Activated T-helper 1 cell treated with anti-CD3 and anti-CD28 coated beads, Interleukin-12 subunit alpha, Interleukin-12 subunit beta, Interleukin-2, Interleukin-4 antibody, amounts not matched to agents 30 ng/mL and 10 ng/mL and 1 ng/mL, durations not matched to agents 14 hours and 24 hours and 36 hours (primary cell): ENCODE measurements at places on chromosomes 1 and 21.
A peak's percentile ranks its signal among the peaks of the same experiment; 100 is the strongest.

GRCh38 chr1:9426291-9426711 is 113.0 kb upstream of the SLC25A33 start:
- peak; percentile 76 for DNase-seq

DNA sequence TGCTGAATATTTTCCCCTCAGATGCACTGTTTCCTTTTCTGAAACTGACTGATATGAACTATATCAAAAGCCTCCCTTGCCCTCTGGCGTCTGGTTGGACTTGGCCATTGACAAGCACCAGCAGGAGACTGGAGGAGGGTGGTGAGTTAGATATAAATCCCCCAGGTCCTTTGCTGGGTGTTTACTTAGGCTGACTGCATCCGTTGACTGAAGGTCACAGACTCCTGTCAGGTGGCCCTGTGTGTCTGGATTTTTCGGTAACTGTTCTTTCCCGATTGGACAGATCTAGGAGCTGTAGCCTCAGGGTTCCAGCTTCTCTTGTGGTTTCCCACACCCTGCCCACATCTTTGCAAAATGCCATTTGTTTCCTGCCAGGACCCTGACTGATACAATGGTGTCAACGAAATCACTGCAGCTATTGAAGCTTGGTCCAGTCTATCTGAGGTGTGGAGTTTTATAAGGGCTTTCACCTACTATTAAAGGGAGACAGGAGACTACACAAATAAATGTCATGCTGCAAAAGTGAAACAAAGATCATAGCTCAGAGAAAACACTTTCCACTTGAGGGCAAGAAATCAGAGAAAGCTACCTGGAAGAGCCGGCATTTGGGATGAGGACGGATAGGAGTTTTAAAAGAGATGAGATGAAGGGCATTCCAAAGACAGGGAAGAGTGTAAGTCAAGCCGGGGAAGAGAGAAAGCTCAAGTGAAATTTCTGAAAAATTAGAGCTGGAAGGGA is 1.5 kb upstream of the MAGI3 start:
- DNase-seq = no peak

- no peak for DNase-seq
These were observed 93.2 kb downstream of the EPHB2 start for GRCh38 chr1:22803833-22804232.

DNA sequence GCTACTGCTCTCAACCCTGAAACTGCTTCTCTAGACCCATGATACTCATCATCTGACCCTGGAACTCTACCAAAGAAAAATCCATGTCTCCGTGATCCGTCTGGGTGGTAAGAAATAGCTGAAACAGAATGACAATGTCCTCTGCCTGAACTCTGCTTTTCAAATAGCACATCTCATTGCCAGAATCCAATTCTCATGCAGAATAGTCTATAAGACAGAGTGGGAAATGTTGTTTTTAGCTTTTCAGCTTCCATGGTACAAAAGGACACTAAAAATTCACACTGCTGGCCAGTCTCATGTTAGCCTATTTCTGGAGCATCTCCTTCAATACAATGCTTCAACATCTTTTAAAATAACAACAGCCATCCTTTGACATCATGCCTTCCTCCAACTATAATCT is 1355.8 kb upstream of the PRMT6 start:
- no peak for DNase-seq
